Activated T-cell treated with anti-CD3 and anti-CD28 coated beads, Interleukin-2, amount 50 U/mL, for 72 hours (primary cell): ENCODE measurements at places on chromosomes 2 and 18. TPM values are rescaled to one million over a fixed set of nuclear protein-coding genes. Genes with fewer than 3 reads are reported as not detected.

The ABCA12 gene
- total RNA-seq = 0.02 TPM

- no peak for DNase-seq
Observed at GRCh38 chr2:155368934-155369333, 670.4 kb downstream of the KCNJ3 start.

The RGPD4 gene
- not detected for total RNA-seq

DNA sequence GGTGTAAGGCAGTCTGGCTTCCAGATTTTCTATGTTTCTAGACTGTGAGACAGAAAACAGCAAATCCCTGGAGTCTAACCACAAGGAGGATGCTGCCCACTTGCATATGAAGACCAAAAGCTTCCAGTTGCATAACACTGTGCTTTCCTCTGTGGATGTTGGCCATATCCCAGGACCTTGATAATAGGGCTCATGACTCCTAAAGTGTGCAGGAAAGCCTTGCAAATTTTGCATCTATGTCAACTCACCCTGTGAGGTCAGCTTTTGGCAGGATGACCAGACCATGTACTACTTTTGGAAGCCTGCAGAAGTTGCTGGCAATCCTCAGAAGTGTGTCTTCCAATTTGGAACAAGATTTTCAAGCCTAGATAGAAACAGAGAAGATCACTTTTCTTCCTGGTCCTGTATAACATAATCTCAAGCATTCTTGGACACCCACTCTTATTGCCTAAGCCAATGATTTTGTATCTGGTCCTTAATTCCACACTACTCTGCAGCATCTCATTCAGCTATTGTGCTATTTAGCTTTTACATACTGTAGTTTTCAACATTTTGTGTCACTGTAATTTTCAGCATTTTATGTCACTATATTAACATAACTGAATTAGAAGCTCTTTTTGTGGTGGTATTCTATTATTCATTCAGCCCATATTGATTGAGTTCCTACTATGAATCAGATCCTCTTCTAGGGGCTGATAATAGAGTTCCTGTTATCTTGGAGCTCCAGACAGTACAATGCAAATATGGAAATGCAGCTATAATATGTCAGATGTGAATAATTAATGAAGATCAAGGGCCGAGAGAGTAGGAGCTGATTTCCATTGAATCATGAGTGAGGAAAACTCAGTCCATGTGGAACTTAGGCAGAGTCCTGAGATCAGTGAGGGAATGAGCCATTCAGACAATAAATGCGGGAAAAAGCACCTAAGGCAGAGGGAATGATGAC lies 85.3 kb upstream of the RAB27B start:
- DNase-seq = no peak

DNA sequence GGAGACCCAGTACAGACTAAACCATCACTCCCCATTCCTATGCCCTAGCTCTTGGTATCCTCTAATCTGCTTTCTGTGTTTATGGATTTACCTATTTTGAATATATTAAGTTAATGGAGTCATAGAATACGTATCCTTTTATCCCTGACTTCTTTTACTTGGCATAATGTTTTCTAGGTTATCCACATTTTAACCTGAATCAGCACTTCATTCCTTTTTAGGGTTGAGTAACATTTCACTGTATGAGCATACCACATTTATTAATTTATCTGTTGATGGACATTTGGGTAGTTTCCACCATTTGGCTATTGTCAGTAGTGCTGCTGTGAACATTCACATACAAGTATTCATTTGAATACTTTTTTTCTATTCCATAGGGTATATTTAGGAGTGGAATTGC lies 157.3 kb upstream of the CTNNA2 start:
- DNase-seq = no peak

- DNase-seq = peak; percentile 47
Observed at GRCh38 chr18:44733069-44733753, 52.5 kb downstream of the SETBP1 start.

GRCh38 chr2:197883354-197884032 lies 79.1 kb downstream of the PLCL1 start:
- no peak for DNase-seq

- DNase-seq = no peak
Observed at GRCh38 chr2:188940171-188940570, 34.0 kb upstream of the COL3A1 start.

GRCh38 chr2:172095905-172096625 lies 6.6 kb downstream of the DLX2 start:
- no peak for DNase-seq

GRCh38 chr2:230694241-230694640 lies 18.4 kb upstream of the CAB39 start:
- DNase-seq = peak; percentile 41

GRCh38 chr18:10524507-10525370 lies 1.1 kb upstream of the NAPG start:
- DNase-seq = no peak

DNA sequence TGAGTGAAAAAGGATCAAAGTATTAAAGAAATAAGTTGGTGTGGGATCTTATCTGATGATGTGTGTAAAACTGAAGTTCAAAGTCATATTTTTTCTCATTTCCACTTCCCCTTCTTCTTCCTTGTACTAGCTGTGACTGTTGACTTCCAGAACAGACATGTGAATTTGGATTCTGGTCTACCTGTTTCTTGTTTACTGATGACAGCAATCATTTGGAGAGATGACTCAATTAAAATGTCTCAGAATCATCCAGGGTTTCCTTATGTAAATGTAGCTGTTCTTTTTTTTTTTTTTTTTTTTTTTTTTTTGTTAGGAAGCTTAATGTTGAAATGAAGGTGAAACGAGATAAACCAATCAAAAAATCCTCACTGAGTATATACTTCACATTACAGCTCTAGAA lies 819.9 kb upstream of the PIK3C3 start:
- DNase-seq = no peak

The CDCA7 gene
- 87.2 TPM for total RNA-seq

DNA sequence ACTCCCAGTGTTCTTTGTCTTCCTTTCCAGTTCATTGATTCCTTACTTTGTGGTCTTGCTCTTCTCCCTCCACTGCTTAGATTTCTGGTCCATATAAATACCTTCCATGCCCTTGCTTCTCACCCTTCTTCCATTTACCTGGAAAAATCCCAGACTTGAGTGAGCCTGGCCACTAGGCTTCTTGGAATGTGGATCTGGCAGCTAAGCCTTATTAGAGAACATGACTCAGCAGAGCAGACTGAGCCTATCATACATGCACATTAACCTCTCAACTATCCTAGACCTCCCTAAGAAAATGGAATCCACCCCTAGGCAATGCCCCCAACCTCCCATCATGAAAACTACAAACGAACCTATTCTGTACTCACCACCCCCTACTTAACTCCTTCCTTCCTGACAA lies 127.7 kb downstream of the RHBDD1 start:
- no peak for DNase-seq

- no peak for DNase-seq
Observed at GRCh38 chr2:24052951-24053350, 3.4 kb downstream of the FKBP1B start.

- DNase-seq = no peak
Observed at GRCh38 chr2:6896930-6897759, 19.6 kb downstream of the RSAD2 start.

- DNase-seq = no peak
Observed at GRCh38 chr2:237600205-237600846, 9.8 kb upstream of the RAB17 start.

GRCh38 chr2:229154381-229154780 lies 116.7 kb downstream of the PID1 start:
- no peak for DNase-seq

GRCh38 chr2:12005886-12006681 lies 259.7 kb downstream of the LPIN1 start:
- peak; percentile 74 for DNase-seq

The USP37 gene
- 31.6 TPM for total RNA-seq

DNA sequence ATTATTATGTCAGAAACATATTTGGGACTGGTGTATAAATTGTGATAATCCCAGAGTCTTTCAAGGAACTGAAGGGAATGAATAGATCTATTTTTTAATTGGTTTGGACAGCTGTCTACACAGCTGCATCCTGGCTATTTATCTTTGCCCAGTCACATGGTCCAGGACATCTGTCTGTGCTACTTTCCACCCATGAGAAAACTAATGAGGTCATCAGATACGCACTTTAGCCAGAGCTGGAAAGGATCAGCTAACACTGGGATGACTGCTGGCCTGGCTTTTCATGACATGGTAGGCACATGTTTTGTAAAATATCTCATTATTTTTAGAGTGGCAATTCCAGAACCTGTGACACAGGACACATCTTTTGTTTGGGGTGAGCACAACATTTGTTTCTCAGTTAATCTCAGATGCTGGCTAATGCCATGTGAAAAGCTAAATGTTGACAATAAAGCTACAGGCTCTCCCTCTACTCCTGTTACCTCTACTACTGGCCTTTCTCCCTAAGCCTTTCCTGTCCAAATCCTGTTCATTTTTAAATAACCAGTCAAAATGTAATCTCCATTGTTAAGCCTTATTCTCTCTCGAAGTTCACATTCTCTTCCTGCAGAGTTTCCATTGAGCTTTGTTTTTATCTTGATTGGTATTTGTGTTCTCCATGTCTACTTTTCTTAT lies 500.7 kb downstream of the RIT2 start:
- DNase-seq = no peak

DNA sequence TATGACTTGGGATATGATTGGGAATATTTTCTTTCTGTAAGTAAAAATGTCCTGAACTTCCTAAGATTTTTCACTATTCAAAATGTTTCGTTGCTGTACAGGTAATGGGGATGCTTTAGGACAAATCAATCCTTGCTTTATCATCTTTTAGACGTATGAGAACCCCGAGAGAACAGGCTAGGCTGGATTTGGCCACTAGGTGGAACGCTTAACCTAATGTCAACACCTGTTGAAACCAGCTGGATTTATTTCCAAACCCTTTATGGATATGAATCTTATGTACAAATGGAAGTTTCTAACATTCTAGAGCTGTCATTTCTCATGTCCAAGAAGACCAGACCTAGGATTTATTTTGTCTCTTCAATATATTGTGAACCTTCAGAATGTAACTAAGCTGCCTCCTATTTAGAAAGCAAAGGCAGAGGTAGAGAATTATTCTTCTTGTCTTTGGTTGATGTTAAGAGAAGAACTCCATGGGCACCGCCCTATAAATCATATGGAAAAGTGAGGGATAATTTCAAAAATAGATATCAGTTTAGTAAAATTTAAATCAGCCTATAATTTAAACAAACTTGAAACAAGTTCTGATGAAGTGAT lies 96.7 kb downstream of the PMAIP1 start:
- peak; percentile 9 for DNase-seq

GRCh38 chr2:47697000-47697601 lies 85.8 kb upstream of the MSH6 start:
- DNase-seq = no peak

The CD28 gene
- total RNA-seq = 206 TPM

The MOGAT1 gene
- not detected for total RNA-seq

DNA sequence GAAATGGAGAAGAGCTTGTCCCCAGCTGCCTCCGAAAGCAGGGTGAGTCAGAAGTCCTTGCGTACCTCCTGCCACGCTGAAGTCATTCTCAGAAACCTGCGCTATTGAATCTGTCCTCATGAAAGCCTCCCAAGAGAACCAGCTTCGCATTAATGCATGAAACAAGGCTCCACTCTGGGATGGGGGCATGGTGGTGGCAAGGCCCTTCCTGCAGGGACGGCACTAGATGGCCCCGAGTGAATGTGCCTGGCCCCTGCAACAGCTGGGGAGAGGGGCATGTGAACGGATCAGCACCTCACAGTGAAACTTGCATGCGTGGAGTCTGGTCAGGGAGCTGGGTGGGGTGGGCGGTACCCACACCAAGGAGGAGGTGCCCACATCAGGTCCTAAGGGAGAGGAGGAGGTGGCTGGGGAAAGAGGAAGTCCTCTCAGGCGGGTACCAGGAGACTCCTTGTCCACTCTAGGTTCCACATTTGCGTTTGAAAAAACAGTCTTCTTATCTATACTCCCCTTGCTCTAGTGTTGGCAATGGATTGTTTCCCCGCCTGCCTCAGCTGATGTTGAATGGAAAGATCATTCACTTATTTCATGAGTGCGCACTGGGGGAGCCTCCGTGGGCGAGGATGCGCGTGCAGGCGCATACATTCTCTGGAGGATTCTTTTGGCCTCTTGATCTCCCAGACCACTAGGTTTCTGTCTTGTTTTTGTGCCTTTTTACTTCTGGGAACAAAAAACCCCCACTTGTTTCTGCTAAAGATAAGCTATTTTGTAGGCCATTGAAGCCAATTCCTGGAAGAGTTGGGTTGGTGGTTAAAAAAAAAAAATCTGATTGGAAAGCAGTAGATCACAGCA lies 104.7 kb downstream of the KLHL29 start:
- peak; percentile 41 for DNase-seq

DNA sequence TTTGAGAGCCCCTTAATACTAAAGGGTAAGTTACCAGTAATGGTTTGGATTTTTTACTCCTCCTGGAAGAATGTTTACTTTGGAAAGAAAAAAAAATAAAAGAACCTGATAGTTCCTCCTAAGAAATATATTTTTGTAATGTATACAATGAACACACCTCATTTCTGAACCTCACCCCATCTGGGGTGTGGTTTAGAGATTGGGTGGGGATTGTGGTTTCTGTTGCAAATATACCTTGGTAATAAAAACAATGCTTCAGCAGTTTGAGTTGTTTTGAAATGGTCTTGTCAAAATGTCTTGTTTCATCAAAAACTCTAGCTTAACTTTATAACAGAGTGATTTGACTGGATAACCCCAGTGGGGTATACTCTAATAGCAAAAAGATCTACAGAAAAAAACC lies 448.9 kb upstream of the MEIS1 start:
- DNase-seq = no peak

DNA sequence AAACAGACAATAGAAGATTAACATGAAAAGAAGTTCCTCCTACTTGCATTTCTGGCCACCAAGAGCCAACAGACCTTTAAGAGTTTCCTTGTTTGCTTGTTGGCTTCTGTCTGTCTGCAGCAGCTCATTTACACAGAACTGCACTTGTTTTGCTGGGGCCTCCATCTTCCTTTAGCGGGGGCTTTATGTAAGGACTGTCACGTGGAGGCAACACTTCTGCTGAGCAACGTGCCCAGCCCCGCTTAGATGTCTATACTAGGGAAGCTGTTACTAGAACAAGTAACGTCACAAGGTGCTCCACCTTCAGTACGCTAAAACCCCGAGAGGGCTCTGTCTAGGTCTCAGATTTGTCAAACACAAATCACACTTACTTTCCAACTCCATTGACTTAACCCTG lies 104.3 kb upstream of the PXDN start:
- DNase-seq = no peak

- no peak for DNase-seq
Observed at GRCh38 chr2:75403991-75404428, 156.7 kb downstream of the EVA1A start.

DNA sequence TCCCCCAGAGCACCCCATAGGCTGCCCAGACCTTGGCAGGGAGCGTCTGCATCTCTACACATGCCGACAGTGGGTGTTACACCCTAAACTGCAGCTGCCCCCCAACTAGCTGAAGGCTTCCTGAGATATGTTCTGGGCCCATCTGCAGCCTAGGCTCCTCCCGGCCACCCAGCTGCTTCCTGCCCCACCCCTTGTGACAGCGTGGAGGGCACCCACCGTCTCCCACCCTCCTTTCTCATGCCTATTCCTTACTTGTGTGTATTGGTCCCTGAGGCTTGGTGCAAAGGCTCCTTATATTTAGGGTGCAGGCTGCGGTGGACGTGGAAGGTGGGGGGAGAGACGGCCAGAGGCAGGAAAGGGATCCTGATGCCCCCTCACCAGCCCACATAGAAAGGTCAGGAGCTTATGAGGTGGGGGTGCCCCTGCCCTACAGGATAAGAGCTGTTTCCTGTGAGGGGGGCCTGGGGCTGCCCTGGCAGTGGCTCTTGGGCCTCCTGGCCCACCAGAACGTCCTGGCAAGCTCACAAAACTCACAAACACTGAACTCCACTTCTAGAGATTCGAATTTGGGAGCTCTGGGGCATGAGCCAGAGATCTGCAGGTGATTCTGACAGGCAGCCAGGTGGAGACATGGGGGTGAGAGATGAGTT lies 7.3 kb upstream of the PROM2 start:
- DNase-seq = no peak

The SFT2D3 gene
- 4.7 TPM for total RNA-seq

The ACOXL gene
- 0.19 TPM for total RNA-seq
